Activated CD4-positive, alpha-beta T cell treated with anti-CD3 and anti-CD28 coated beads for 48 hours (primary cell): ENCODE measurements at places on chromosomes 7 and 10.

DNA sequence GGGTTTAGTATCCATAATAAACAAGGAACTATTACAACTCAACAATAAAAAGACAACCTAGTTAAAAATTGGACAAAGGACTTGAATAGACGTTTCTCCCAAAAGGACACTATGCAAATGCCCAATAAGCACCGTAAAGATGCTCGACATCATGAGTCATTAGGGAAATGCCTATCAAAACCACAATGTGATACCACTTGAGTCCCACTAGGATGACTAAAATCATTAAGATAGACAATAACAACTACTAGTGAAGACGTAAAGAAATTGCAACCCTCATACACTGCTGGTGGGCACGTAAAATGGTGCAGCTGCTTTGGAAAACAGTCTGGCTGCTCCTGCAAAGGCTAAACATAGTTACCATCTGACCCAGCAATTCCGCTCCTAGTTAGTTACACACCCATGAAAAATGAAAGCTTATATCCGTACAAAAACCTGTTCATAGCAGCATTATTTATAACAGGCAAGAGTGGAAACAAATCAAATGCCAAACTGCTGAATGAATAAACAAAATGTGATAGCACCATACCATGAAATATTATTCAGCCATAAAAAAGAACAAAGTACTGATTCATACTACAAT is 17.3 kb downstream of the CCDC3 start:
- no peak for DNase-seq

GRCh38 chr10:123556049-123556448 is 110.1 kb upstream of the GPR26 start:
- DNase-seq: no peak

DNA sequence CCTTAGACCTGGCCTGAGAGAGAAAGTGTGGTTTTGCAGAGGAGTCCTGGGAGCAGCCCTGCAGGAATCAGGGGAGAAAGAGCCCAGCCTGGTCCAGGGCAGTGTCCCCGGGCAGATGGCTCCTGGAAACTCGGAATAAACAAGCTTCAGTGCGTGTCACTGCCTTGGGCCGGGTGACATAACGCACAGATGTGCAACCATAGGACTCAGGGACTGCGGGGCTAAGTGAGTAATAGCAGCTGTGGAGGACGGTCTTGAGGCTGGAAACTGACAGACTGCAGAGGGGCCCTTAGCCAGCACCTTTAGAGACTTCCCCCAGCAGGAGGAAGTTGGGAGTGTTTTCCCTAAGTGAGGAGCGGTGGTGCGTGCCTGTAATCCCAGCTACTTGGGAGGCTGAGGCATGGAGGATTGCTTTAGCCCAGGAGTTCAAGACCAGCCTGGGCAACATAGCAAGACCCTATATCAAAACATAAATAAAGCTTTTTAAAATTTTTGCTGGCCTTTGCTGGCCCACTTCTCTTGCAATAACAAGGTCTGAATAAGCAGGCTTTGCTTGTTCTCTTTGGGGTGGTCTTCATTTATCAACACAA is 5.3 kb upstream of the CLIP2 start:
- no peak for DNase-seq

- DNase-seq: no peak
Measured at GRCh38 chr10:71645185-71645584, 74.4 kb downstream of the C10orf105 start.

GRCh38 chr7:111320133-111320532 is 229.2 kb downstream of the LRRN3 start:
- no peak for DNase-seq

GRCh38 chr7:25750744-25751508 is 401.1 kb upstream of the NFE2L3 start:
- no peak for DNase-seq

DNA sequence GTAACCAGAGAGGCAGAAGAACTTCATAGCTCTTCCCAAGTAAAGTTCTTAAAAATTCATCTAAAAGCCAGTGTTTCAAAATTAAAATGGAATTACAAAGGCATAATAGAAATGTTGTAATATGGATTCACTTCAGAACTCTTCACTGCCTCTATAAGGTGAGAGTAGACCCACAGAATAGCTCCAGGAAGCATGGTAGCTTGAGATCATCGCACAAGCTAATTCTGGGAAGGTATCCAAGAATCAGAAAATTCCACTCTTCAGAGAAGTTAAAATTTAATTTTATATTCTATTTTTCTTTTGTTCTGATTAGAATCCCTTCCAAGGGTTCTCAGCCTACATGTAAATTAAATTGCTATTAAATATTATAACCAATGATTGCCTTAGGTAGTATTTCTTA is 1.5 kb upstream of the DHX32 start:
- no peak for DNase-seq

DNA sequence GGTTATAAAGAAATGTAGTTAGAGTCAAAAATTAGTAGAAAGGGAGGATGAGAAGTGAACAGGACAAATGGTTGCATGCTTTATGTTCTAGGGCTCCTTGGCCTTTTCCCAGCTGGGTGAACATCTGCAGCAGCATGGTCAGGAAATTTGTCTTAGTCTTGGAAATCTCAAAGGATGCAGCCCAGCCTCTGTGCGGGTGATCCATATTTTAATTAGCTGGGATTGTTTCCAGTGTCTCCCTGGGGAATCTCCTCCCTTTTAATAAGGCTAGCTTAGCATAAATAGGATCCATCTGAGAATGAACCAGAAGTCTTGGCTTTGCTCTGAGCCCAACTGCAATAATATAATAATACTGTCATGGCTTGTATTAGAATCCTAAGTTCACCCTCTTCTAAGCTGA is 198.3 kb downstream of the PRKG1 start:
- no peak for DNase-seq

DNA sequence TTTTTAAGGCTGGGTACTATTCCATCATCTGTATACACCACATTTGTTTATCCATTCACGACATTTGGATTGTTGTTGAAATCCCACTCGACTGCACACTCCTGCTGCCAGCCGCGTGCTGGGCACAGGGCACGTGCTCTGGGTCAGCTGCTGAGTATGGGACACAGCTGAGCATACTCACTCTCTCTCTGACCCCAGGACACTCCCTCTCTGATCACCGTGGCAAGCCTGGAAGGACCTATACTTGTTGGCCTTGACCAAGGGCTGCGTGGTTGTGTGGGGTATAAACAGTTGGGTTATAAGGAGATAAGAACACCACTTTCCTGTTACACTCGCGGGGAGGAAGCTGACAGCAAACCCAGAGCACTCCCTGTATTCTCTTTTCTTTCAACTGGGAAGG is 153.0 kb upstream of the RHEB start:
- DNase-seq: no peak

- DNase-seq: peak; percentile 77
Measured at GRCh38 chr7:73718905-73719805, at the start of gene STX1A. TSS of gene STX1A (minus strand) at chr7:73719669. CDS start at chr7:73719631, 38 bp downstream.

GRCh38 chr7:127809261-127809702 is 157.3 kb downstream of the SND1 start:
- peak; percentile 23 for DNase-seq

DNA sequence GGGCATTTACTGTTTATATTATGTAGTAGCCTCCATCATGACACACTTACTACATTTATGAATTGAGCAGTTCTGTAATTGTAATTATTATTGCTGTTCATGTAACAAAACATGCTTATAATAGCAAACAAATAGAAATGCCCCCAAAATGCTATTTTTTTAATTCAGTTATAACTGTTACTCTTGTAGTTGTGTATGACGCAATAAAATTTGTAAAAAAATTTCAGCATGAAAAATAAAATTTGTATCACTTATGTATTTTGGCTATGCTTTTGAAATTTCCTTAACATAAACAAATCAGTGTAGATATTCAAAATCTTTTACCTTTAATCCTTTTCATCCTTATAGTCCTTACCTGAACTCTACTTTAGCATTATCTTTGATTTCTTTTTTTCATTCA is 25.9 kb downstream of the TMEM106B start:
- DNase-seq: no peak

DNA sequence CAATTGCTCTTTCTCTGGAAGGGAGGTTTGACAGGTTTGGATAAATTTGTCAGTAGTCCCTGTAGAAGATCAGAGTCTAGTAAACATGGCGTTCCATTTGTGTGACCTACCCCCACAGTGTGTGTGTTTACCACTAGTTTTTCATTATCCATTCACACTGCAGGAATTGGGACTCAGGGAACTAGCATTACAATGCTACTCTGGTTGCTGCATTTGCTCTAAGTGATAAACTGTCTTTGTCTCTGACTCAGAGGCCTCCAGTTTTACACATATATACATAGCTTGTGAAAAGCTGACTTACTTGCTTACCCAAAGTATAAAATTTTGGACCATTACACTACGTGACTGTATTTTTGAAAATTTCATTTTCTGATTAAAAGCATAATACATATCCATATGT is 1604.0 kb downstream of the REEP3 start:
- no peak for DNase-seq

DNA sequence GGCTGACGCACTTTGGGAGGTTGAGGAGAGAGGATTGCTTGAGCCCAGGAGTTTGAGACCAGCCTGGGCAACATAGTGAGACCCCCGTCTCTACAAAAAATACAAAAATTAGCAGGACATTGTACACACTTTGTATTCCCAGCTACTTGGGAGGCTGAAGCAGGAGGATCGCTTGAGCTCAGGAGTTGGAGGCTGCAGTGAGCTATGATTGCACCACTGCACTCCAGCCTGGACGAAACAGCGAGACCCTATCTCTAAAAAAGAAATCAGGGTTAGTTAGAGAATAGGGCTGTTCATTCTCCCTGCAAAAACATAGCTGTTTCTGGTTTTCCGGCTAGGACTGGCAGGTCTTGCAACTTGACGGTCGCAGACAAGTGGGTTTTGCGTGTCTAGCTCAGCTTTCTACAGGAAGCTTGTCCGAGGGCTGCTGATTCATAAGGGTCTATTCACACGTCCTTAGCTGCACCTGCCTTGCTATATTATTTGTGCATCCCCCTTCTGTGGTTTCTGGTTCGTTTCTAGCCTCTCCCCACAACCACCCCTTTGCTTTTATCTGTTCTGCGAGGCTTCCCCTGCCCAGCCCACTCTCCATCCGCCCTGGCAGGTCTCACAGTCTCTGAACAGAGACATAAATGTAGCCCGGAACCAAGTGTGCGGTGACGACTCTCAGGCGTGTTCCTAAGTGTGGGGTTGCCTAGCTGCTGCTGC is 10.7 kb downstream of the AMZ1 start:
- peak; percentile 65 for DNase-seq

DNA sequence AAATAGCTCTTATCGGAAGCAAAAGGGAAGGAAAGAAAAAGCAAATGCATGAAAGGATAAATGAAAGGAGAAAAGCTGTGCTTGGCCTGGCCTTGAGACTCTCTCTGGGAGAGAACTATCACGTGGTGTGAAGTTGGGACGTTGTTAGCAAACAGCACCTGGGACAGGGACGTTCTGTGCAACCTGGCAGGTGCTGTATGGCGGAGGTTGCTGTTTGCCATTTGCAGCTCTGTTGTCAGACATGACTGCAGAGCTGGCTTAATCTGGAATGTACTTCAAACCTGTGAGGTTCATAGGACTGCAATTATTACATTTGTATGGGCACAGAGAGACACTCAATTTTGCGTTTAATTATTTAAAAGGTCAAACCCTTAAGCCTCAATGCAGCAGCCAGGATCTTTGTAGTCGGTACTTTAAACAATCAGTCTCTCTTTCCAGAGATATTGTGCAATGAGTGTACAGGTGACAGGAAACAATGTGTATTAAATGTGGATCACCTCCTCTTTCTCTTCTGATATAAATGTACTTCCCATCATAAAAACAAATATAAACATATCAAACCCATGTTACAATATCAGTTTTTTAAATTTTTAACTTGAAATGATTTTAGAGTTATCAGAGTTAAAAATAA is 800.5 kb upstream of the KCND2 start:
- no peak for DNase-seq

- DNase-seq: no peak
Measured at GRCh38 chr7:25060487-25061055, 64.5 kb downstream of the CYCS start.

DNA sequence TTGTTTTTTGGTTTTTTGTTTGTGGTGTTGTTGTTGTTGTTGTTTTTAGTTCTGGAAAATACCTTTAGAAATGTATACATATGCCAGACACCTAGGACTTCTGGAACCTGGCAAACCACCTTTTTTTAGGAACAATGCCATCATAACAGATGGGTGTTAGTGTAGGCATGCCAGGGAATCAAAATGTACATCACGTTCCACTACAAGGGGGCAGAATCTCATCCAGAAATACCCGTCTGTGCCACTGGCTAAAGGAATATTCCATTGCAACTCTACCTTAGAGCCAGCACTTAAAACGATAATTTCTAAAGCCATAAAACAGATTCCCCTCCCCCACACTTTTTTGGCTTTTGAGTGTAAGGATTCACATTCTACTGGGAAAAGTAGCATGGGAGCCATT is 239.8 kb downstream of the ETV1 start:
- no peak for DNase-seq

- DNase-seq: peak; percentile 86
Measured at GRCh38 chr10:3783316-3783681, 1.7 kb downstream of the KLF6 start.

- DNase-seq: no peak
Measured at GRCh38 chr7:90551036-90551435, 45.1 kb upstream of the CDK14 start.

DNA sequence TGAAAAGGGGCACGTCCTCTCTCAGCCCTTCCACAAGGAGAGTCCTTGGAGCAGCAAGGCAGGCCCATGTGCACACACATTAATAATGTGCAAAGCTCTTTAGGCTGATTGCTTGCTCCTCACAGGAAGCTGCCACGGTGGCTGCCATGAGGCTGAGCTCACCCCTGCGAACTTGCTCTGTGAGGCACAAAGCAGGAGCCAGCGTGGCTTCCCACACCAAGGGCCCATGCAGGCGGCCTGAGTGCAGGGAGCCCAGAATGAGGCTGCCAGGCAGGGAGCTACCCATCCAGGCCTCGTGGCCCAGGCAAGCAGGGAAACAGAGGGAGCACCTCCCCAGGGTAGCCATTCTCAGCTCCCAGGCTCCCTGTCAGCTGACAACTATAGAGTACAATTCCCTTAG is 242.9 kb downstream of the GRID1 start:
- no peak for DNase-seq

- no peak for DNase-seq
Measured at GRCh38 chr10:59873896-59874295, 32.5 kb downstream of the CCDC6 start.

- DNase-seq: no peak
Measured at GRCh38 chr10:75677541-75677940, 246.1 kb downstream of the LRMDA start.

DNA sequence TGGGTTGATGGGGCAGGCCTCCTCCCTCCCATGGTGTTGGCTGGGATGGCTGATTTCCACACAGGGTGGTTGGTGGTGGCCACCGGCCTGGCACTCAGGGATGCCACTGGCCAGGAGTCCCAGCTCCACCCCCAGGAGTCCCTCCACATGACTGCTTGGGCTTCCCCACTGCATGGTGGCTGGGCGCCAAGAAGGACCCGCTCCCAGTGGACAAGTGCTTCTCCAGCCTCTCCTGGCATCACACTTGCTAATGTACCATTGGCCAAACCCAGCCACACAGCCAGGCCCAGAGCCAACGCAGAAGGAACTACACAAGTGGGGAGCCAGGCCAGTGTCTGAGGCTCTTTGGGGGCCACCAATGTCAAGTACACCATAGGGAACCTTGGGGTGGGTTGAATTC is 73.6 kb upstream of the DNAAF5 start:
- no peak for DNase-seq

- DNase-seq: no peak
Measured at GRCh38 chr10:48490946-48491345, 113.9 kb downstream of the ARHGAP22 start.

GRCh38 chr10:111323389-111323966 is 246.6 kb downstream of the ADRA2A start:
- no peak for DNase-seq
